RKO (cell line): ENCODE measurements at places on chromosomes 4 and X.

DNA sequence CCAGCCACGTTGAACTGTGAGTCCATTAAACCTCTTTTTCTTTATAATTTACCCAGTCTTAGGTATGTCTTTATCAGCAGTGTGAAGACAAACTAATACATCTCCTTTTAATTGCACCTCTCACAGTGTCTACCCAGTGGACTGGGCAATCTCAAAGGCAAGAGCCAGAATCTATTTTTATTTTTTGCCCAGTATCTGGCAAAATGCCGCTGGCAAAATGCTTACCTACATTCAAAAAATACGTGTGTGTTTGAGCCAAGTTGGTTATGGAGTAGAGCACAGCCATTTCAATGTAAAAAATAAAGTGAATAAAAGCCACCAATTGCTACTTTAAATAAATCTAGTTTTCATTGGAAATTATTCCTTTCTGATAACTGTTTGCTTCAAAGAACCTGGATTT lies 199.9 kb downstream of the GC start:
- no peak for DNase-seq

GRCh38 chrX:141341341-141341740 lies 99.0 kb upstream of the SPANXC start:
- DNase-seq, result no peak

GRCh38 chr4:134337574-134337973 lies 136.0 kb upstream of the PABPC4L start:
- no peak for DNase-seq

- DNase-seq, result peak; percentile 74
Observed at GRCh38 chr4:84800256-84800655, 166.2 kb downstream of the WDFY3 start.

DNA sequence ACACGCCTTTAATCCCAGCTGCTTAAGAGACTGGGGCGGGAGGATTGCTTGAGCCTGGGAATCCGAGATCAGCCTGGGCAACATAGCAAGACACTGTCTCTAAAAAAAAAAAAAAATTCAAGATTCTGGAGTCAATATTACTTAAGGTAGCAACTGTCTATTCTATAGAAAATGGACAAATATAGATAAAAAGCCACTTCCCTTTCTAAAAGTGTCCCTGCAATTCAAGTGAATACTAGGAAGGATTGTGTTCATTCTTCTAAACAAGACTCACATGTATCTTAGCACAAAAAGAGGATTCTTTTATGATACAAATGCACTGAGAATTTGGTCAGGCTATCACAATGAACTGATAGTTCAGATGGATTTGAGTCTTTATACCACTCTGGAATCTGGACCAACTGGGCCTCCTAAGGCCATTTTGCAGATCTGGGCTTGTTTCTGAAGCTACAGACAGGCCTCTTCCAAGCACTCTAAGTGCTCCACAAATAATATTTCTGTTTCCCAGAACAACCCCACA lies 7.0 kb downstream of the PKD2 start:
- DNase-seq, result no peak

- no peak for DNase-seq
Observed at GRCh38 chrX:150575419-150575814, 7.0 kb downstream of the MTM1 start.
